Fibroblast of the aortic adventitia (primary cell): ENCODE measurements at places on chromosomes 11 and 22.
A peak's percentile ranks its signal among the peaks of the same experiment; 100 is the strongest.

DNA sequence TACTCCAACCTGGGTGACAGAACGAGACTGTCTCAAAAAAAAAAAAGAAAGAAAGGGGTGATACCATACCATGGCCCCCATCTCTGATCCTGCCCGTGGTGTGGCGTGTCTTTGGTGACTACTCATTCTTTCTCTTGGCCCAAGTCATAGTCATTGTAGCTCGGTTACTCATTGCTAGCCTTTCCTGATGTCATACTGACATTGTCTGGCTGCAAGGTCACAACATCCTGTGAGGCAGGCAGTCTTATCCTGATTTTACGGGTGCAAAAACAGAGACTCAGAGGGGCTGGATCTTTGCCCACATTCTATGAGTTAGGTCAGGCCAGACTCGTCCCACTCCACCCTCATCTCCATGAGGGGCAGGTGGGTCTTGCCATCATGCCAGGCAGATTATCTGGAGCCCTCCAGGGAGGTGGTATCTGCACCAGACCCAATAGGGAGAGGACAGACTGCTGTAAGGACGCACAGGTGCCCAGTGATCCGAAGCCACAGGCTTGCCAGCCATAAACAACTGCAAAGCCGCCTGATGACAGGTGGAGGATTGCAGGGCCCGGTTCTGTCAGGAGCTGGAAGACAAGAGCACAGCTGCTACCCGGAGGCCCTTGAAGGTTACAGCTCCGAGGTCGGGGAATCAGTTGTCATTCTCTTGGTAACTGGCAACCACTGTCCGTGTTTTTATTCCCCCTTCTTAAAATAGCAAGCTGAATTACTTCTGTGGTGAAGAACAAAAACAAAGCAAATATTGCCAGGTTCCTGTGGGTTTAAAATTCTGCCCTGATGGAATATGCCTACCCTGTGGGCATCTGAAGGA lies 13.8 kb downstream of the TOM1 start:
- peak; percentile 90 for DNase-seq

DNA sequence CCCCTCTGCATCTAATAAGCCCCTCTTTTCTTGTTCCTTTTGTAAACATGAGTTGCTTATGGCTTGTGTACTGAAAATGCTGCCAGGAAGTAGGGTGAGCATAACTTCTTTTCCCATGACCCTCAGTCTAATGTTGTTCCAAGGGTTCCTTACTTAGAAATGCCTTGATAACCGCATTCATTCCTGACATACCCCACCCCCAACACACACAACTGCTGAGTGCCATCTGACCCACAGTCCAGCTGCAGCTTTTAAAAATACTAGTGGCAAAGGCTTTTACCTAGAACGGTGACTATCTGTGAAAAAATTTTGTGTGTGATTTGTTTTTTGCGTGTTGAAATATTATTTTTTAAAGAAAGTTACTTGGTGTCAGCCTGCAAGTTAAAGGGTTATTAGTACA lies 52.6 kb downstream of the ARHGAP42 start:
- DNase-seq = peak; percentile 73

- DNase-seq = no peak
Measured at GRCh38 chr22:46408568-46409506, 73.3 kb downstream of the TRMU start.

- DNase-seq = no peak
Measured at GRCh38 chr11:15483205-15483604, 368.5 kb downstream of the INSC start.

- no peak for DNase-seq
Measured at GRCh38 chr22:19696504-19697276, 17.6 kb upstream of the SEPTIN5 start.

- no peak for DNase-seq
Measured at GRCh38 chr11:117375960-117376359, 48.3 kb downstream of the CEP164 start.

- no peak for DNase-seq
Measured at GRCh38 chr11:126433244-126433846, 77.9 kb downstream of the ST3GAL4 start.

DNA sequence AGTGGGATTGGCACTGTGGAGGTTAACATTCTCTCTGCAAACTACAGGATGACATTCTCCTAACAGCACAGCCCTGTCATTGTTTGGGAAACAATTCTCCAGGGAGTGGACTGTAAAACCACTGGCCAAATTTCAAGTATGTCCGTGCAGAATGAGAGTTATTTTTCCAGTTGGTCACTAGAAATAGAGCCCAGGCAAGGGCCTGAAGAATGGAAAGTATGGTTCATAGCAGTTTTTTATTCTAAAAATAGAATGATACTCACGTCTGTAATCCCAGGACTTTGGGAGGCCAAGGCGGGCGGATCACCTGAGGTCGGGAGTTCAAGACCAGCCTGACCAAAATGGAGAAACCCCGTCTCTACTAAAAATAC lies 39.0 kb upstream of the CD44 start:
- peak; percentile 93 for DNase-seq

DNA sequence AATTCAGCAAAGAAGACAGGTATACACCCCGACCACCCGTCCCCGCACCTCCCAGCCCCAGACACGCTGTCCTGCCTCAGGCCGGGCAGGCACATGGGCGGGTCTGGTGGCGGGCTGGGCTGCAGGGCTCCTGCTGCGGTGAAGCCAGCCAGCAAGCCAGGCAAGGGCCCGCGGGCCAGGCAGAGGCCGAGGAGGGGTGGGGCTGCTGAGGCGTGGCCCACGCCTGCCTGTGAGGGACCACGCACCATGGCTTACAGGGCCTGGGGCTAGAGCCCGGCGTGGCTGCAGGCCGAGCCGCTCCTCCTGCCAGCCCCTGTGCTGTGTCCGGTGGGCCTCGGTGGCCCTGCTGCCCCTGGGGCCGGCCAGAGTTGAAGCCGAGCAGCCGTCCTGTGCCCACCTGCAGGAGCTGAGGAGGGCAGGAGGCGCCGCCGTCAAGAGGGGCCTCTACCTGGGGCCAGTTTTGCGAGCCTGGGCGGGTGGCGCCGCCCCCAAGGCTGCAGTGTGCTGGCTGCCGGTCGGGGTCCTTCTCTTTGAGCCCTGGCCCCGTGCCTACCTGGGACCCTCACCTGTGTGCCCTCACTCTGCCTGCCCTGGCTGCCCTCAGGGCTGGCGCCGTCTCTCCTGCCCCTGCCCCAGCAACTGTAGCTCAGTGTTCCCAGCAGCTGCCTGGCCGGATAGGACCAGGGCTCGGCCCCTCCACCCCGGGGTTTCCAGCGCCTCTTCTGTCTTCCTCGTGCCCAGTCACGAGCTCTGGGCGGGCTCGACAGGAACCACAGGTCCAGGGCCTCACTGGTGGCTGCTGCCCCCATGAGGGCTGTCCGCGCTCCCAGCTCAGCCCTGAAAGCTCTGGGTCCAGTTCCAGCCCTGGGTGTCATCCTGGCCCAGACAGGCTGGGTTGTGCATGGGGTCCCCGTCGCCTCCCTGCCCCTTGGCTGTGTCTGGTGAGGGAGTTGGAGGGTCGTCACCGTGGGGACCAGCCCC lies 38.4 kb downstream of the MOB2 start:
- no peak for DNase-seq

DNA sequence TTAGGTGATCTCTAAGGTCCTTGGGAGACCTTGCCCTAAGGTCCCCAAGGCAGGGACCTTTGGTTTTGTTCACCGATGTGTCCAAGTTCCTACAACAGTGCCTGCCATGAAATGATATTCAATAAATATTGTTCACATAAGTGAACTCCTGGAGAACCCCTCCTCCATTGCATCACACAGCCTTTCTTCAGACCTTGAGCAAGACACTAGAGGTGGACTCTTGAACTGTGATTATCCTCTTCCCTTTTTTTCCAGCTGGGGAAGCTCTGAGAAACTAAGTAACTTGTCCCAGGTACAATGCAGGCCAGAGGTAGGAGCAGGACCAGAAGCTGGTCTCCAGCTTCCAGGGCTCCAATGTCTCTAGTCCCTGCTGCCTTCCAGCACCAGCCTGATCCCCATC lies 76.6 kb upstream of the LMO1 start:
- DNase-seq = no peak

- no peak for DNase-seq
Measured at GRCh38 chr11:116219171-116219635, 553.6 kb downstream of the BUD13 start.

- peak; percentile 18 for DNase-seq
Measured at GRCh38 chr11:25441421-25441820, 890.5 kb upstream of the ANO3 start.

GRCh38 chr22:35891442-35891841 lies 137.2 kb downstream of the RBFOX2 start:
- DNase-seq = no peak

GRCh38 chr11:2592559-2593392 lies 107.0 kb downstream of the KCNQ1OT1 start:
- no peak for DNase-seq

DNA sequence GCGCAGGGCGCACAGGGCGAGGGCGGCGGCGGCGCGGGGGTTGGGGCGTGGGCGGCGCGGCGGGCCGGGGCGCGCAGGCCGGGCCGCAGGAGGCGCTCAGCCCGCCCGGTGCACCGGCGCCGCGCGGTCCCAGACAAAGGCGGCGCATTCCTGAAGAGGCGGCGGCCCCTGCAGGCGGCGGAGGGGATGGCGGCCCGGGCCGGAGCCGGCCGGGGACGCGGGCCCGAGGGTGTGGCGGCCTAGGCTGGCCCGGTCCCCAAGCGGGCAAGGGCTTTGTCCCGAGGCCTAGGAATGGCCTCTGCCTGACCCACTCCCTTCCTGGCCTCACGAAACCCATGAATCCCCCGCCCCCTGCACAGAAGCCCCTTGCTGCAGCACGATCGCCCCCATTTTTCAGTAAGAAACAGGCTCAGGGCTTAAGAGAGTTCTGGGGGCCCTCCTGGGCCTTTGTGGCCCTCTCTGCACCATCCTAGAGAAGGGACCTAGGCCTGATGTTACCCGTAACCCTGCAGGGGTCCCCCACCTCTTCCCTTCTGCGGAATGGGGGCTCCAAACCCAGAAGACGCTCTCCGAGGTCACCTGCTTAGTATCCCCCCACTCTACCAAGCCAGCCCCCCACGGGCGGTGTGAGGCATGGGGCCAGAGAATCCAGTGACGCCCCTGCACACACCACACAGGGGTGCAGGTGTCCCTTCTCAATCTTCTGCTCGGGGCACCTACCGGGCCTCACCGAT lies at the start of gene RTN4R:
Gene RTN4R, minus strand, starts transcription at position 40 of the 734 bp plus-strand sequence. CDS start 226 bp downstream, outside the sequence.
- peak; percentile 17 for DNase-seq

GRCh38 chr11:130216221-130216550 lies 56.6 kb downstream of the ST14 start:
- DNase-seq = no peak

DNA sequence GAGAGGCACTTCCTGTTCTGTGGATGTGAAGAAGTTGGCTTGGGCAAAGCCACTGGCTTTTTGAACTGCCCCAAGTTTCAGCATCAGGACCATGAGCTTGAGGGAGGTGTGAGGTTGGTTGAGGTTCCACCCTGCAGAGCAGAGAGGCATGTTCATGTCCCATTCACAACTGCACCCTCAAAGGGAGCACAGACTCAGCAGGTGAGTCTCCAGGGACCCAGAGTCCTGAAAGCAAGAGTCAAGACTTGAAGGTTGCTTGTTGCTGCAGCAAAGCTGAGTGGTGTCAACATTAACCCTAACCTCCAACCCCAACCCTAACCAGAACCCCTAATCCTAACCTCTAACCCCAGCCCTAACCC lies 556.3 kb downstream of the BRD1 start:
- DNase-seq = no peak

- DNase-seq = no peak
Measured at GRCh38 chr11:95652002-95652472, 137.5 kb downstream of the FAM76B start.

DNA sequence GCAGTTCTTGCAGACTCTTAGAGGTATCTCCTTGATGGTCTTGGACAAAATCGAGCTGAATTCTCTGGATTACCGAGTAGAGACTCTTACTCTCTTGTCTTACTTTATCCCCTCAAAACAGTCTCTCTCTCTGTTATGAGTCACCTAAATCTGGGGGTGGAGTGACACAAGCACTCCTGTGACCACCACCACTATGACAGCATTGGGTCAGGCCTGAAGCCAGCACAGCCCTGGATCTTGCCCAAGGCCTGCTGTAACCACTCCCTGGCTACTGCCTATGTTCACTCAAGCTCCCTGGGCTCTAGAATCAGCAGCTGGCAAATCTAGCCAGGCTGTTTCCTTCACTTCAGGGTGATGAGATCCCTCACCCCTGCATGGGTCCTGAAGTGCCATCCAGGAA lies 662.5 kb downstream of the LUZP2 start:
- peak; percentile 18 for DNase-seq

DNA sequence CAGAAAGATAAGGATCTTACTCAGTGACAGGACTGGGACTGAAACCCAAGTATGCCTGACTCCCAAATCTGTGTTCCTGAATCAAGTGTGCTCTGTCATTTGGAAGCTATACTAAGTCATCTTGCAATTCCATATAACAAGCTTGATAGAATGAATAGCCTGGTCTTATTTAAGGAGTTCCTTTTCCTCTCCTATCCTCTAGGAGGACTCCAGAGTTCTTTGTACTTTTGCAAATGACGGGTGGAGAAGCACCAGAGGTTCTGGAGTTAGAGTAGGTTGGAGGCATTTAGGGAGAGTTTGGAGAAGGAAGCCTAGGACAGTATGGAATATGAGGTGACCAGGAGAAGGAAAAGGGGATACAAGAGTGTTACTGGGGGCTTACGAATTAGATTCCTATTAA lies 92.9 kb upstream of the RCN1 start:
- DNase-seq = no peak

DNA sequence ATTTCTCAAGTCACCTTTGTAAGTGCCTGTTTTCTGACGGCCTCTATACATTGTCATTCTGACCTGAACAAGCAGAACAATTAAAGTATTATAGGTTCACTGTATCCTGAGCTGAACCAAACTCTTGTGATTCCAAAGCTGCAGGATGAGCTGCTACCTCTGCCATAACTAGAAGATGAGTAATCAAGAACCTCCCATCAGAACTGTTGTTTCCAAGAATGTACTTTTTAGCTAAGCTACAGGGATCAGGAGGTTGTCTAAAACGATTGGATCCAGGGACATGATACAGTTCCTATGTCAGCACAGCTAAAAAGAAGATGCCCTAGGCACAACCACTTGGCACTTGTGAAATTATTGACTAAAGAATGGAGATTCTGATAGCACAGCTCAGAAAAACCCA lies 288.4 kb upstream of the CCDC90B start:
- DNase-seq = peak; percentile 34
